ENCODE measurements at places on chromosomes 1 and 21.

- no peak for DNase-seq
Measured at GRCh38 chr1:1889847-1890505, 911 bp downstream of the GNB1 start.

- no peak for DNase-seq
Measured at GRCh38 chr1:195956845-195957244, 651.4 kb downstream of the KCNT2 start.

DNA sequence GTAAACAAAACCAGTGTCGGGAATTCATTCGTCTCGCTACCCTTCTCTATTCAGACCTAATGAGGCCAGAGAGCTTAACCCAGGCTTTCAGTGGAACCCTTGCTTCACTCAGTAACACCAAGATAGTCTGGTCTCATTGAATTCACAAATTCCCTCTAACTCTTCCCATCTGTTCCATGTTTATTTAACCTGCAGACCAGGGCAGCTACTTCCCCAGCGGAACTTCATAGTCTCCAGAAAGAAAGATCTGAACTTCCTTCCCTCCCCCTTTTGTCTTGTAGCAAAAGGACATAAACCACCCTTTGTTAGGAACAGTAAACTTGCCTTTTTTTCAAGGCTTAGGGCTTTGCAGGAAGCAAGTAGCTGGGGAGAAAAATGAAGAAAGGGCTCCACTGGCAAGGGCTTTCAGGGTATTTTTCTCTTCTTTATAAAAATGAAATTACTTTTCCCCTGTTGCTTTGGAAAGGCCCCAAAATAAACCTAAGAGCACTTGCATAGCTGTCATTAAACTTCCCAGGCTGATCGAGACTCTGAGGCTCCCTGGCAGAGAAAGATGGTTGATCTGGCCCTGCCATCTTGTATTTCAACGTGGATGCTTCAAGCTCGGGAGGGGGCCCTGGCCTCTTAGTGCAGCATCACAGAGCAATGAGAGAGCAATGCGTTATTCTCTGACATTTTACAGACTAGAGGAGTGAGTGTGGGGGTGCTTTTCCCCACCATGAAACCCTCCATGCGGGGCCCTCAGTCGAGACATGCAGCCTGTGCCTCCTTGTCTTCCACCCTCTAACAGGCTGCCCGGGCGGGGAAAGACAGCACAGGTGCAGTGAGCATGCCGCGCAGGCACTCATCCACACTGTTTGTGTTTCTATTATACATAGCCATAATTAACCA lies 30.0 kb downstream of the MIS18A start:
- no peak for DNase-seq

GRCh38 chr21:28675331-28676041 lies 317.2 kb downstream of the LTN1 start:
- DNase-seq = no peak

DNA sequence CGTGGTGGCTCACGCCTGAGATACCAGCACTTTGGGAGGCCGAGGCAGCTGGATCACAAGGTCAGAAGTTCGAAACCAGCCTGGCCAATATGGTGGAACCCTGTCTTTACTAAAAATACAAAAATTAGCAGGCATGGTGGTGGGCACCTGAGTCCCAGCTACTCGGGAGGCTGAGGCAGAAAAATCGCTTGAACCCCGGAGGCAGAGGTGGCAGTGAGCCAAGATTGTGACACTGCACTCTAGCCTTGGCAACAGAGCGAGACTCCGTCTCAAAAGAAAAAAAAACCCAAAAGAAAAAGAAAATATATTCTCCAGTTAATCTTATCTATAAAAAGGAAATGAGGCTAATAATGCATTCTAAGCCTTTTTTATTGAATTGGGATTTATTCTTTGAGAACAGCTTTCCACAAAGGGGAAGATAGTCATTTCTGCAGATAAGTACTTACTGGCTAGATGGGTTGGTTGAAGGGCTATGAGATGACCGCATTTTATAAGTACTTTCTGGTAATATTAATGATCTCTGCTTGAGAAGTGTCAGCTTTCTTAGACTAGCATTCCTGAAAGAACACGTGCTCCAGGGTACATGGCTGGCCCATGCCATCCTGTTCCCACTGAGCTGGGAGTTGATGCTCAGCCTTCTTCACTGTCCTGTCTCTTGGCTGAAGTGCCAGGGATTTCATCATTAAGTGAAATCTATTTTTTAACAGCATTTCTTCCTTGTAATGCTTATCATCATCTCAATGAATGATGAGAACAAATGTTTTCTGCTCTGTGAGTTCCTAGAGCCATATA lies 57.9 kb downstream of the SASS6 start:
- DNase-seq = no peak

DNA sequence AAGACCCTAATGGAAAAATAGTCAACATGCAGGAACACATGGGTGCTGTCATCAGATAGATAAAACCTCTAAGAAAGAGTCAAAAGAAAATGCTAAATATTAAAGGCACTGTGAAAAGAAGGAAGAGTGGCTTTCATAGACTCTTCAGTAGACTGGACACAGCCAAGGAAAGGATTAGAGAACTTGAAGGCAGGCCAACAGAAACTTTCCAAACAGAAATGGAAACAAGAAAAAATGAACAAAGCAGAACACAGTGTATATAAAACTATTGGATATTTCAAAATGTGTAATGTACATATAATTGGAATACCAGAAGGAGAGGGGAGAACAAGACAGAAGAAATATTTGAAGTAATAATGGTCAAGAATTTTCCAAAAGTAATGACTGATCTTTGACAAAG lies 431.9 kb downstream of the MATN1 start:
- no peak for DNase-seq

DNA sequence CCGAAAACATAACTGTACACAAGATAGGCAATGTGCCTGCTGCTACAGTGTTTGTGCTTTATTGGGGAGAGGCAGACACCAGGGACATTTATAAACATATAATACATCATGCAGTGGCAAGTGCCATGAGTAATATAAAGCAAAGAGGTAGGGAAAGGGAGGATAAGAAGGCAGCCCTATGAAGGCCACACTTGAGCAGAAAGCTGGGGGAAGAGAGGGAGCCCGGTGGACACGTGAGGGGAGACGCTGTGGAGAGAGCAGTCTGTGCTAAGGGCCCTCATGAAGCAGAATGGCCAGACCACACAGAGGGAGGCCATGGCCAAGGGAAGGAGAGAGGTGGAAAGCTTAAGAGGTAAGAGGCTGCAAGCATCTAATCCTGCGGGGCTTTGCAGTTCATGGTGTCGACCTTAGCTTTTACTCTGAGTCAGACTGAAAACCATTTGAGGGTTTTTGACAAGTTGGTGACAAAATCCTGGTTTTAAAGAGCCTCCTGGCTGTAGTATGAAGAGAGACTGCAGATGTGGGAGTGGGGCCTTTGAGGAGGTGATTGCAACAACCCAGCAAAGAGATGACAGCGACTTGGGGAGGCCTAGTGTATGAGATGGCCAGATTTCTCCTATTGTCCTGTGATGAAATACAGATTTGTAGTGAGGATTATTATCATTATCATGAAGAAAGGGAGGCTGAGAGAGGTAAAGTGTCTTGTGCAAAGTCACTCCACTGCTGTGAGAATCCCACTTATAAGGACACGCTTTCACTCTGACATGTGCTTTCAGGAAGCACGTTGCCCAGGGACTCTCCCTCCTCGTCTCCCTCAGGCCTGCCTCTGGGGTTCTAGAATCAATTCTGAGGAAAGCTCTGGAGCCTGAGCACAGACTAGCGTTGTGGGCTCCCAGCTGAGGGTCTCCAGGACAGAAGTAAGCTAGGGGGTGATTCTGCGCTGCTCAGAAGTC lies 192.9 kb downstream of the RHOU start:
- no peak for DNase-seq

- no peak for DNase-seq
Measured at GRCh38 chr1:113226148-113226547, 153.2 kb downstream of the LRIG2 start.

DNA sequence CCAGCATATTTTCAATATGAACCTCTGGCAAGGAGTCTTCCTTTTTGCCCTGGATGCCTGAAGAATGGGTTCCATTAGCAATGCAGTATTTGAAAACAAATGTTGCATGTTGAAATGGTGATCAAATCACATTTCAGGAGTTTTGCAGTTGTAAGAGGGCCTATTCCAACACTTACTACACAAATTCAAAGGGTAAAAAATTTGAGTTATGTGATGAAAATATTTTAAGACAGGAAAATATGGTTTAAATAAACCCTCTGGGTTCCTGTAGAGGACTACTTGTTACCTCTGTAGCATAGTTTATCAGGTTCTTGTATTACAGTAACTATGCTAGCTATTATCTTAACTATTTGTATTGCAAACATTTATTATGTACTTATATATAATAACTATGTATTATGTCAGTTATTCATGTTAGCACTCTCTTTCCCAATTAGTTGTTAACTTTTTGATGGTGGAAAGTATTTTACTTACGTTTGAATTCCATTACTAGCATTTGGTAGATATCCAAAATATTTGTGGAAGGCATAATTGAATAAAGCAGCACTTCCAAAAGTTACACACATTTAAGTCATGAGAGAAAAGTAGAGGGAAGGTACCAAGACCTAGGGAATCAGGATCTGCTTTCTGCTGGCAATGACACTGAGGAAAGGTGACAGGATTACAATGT lies 312.9 kb downstream of the GRIK1 start:
- peak; percentile 60 for DNase-seq

GRCh38 chr1:19639999-19640362 lies 4.1 kb upstream of the NBL1 start:
- no peak for DNase-seq

GRCh38 chr1:75135573-75136194 lies 1.5 kb downstream of the LHX8 start:
- DNase-seq = no peak

GRCh38 chr1:25847929-25848328 lies 11.3 kb downstream of the AUNIP start:
- no peak for DNase-seq

DNA sequence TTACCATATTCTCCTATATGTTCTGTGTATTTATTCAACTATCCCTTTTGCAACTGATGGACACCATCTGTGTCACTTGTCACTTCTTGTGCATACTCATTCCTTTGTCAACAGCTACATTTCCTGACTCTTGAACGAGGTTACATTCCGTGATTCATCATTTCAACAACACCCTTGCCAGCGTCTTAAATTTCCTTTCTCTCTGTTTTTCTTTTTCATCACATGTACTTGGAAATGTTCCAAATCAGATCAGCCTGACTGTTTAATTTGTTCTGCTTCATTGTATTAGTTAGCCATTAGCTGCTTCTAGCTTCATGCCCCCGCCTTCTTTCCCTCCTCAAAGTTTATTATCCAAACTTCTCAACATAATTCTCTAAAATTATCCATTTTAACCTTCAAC lies 173.0 kb downstream of the ADGRL4 start:
- DNase-seq = no peak

- no peak for DNase-seq
Measured at GRCh38 chr1:244863491-244864252, 671 bp downstream of the HNRNPU start.

DNA sequence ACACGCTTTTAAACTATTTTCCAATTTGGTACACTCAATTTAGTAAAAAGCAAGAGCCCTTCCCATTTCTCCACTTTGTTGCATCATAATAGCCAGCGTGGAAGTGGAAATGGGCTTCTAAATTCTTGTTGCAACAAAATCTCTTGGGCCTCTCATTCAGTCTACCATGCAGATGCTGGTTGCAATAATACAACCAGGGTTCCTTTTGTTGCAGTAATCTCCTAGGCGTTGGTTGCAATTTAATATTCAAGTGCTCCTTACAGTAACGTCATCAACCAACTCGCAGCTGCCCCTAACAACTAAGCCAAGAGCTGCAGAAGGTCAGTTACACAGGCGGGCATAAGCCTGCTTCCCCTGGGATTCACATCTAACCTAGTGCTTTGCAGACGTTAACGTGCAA lies 2.7 kb upstream of the HDGF start:
- DNase-seq = no peak

- no peak for DNase-seq
Measured at GRCh38 chr1:115839029-115839678, 1.8 kb downstream of the NHLH2 start.

DNA sequence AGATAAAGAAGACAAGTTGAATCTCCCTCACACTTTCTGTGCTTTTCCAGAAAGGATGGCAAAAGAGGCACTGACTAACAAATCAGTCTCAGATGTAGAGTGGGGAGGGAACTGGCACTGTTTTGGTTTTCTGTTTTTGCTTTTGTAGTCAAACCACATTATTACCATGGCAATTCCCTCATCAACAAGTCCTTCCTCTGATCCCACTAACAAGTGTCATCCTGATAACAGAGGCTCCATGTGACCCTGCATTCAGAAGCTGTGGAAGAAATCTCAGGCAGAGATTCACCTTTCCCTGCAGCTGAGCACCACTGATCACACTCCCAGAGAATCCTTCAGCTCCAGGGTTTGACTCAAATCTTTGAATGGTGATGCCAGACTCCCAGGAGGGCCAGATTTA lies 203.4 kb downstream of the TNR start:
- no peak for DNase-seq

DNA sequence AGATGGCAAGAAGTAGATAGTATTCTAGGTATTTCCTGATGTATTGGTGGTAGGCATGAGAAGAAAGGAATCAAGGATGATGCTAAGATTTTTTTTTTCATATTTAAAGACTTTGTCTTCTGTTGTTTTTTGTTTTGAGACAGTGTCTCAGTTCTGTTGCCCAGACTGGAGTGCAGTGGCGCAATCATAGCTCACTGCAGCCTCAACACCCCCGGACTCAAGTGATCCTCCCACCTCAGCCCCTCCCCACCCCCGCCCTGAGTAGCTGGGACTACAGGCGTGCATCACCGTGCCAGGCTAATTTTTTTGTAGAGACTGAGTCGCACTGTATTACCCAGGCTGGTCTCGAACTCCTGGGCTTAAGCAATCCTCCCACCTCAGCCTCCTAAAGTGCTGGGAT lies 2.8 kb upstream of the CAPZB start:
- no peak for DNase-seq

- DNase-seq = no peak
Measured at GRCh38 chr21:46078978-46079351, 18.9 kb upstream of the COL6A2 start.

DNA sequence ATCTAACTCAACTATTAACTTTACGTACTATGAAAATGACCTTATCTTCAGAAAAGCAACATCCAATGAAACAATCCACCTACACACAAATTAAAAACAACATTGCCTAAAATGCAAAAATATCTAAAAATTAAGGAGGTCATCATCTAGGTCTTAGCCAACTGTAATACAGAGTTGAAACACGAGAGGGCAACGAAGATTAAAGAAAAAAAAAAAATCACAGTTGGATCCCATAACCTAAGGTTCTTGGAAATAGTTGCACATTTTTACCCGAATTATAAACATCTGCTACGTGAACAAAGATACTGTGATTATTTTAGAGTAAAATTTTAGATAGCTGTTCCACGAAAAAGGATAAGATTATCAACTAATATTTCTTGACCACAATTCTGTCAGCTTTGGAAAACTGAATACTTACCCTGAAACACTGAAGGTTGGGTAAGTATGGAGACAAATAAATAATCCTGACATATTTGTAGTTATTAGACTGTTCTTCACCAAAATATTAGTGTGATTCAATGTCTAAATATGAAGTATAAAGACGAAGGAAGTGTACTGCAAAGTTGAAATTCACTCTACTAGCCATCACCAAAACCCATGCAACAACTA lies 88.0 kb upstream of the AK4 start:
- no peak for DNase-seq

- DNase-seq = no peak
Measured at GRCh38 chr1:232166942-232167341, 463.0 kb downstream of the SIPA1L2 start.

Data from AG04449 (cell line).